Left colon (tissue), 2 donors: ENCODE measurements at places on chromosomes 11 and 22. TPM values are rescaled to one million over a fixed set of nuclear protein-coding genes. Genes with fewer than 3 reads are reported as not detected.

The KCNJ4 gene
- total RNA-seq: not detected

DNA sequence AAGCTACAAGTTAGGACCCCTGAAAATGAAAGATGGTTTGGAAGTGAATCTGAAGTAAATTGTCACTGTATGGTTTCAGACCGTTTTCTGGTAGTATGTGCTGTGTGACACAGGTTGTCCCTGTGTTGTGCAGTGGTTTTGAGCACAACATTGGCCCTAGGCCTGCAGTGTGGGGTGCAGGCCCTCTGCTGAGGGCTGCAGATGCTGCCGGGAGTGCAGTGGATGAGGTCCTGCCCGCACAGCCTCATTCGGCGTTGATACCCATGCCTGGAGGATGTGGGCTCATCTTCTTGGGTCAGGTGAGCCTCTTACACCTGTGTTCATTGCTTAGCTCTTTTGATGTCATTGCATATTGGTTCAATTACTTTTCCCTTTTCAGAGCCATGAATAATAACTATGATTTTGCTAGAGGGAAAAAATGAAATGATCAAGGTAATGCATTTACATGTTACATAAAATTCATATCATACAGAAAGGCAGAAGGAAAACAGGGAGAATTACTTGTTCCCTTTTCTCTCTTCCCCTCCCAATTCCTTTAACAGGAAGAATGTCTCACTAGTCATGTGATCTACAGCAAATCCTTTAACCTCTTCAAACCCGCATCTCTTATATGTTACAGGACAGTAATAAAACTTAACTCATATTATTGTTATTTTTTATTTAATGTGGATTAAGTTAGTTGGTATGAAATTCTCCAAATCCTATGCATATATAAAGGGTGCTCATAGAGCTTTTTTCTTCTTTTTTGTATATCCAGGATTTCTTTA, 48.7 kb downstream of the PTPRJ start:
- no peak for DNase-seq

DNA sequence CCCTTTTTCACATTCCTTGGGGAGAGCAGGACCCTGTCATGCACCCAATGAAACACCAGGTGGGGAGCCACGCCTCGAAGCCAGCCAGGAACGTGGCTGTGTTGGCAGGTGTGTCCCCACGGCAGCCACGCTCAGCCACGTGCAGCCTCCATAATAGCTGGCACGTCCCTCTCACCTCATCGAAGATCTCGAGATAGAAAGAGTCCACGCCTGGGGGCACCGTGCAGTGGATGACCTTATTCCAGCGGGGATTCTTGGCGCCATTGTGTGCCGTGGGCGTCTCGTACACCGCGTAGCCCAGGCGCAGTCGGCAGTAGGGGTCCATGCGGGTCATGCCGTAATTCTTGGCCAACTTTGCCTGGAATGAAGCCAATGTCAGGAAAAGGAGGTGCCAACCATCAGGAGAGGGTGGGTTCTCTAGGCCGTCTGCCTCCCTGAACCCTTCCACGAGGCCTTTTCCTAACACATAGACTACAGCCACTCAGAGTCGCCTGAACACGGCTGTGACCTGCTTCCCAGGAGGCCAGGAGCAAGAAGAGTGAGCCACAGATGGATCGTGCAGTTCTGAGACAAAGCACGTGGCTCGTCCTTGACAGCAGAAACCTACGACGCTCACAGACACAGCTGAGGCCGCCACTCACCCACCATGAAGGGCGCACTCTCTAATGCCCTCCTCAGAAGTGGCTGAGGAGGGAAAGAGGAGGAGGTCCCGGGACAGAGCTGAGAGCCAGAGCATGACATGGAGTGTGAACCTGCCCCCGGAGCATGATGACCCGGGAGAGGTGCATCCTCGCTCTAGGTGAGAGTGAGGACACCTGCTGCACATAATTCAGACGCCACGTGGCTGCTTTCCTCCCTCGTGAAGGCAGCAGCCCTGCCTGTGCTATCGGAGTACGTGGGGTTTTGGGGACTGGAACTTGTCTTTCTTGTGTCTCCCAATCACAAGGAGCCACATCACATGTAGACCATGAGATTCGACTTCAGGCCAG, 19.1 kb downstream of the TOLLIP start:
- no peak for DNase-seq

- DNase-seq: no peak
Observed at GRCh38 chr22:33844273-33844672, 76.0 kb downstream of the LARGE1 start.

- DNase-seq: no peak
Observed at GRCh38 chr11:67398661-67399563, 2.7 kb downstream of the PPP1CA start.

DNA sequence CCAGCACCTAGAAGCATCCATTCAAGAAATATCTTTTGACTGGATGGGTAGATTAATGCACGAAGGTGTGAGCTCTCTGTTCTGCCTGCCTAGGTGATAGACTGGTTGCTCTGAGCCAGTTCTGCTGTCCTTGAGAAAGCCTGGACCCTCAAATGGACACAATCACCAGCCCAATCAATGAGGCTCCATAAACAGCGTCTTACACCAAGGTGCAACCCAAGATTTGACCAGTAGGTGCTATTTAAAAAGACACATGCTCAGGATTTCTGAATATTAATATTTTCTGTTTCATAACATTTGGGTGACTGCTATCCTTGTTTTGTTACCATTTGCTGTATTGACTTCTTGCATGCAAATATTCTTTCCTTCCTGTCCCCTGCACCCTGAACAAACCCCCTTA, 39.0 kb downstream of the PAMR1 start:
- DNase-seq: no peak
